Suprapubic skin (tissue), 4 donors: ENCODE measurements at places on chromosomes 3 and 15.

DNA sequence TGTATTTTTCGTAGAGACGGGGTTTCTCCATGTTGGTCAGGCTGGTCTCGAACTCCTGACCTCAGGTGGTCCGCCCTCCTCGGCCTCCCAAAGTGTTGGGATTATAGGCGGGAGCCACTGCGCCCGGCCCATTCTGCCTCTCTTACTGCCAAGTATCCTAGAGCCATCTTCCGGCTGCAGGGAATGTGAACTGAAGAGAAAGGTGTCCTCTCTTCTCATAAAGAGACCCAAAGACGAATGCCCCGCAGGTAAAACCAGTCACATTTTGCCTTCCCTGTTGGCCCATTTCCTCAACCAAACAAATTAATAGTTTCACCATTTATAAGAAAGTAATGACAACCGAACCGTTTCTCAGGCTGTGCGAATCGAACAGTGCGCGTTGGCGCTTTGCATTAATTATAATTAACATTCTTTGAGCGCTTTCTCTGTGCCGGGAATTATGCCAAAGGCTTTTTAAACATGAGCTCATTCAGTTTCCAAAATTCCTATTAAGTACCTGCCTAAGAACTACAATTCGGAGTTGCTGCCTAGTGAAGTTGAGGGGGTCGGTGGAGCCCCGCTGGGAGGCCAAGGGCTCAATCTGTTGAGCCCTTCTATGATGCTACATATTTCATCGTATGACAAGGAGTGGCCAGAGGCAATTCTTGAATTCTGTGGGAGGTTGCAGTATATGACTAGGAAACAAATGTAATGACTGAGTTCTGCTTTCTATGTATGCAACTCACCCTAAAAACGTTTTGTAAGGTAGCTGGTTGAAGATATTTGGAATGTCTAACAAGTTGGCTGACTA is 819 bp upstream of the RPL24 start:
- no peak for DNase-seq

- peak; percentile 22 for DNase-seq
Observed at GRCh38 chr15:73866881-73867410, 6.4 kb upstream of the TBC1D21 start.

DNA sequence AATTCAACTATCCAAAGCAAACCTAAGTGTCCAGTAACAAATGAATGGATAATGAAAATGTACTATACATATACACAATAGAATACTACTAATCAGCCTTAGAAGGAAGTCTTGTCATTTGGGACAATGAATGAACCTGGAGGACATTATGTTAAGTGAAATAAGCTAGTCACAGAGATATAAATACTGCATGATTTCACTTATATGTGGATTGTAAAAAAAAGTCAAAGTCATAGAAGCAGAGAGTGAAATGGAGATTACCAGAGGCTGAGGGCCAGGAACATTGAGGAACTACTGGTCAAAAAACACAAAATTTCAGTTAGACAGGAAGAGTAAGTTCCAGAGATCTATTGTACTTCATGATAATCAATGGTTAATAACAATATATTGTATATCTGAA is 33.6 kb downstream of the MYO5A start:
- DNase-seq = no peak

DNA sequence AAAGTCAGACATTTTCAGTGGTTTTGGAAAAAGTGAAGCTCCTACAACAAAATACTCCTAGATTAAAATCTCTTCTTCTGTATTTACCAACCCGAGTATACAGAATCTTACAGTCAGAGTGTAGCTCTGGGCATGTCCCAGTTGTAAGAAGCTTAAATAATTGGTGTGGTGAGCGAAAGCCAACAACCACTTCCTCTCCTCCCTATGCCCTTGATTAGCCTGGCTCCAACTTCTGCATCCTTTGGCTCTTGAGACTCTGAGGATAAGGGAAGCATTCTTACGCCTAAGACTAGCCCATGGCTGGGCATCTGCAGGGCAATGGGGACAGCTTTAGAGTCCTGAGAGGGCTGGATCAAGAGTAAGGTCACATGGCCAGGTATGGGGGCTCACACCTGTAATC is 25.5 kb downstream of the RFT1 start:
- no peak for DNase-seq

DNA sequence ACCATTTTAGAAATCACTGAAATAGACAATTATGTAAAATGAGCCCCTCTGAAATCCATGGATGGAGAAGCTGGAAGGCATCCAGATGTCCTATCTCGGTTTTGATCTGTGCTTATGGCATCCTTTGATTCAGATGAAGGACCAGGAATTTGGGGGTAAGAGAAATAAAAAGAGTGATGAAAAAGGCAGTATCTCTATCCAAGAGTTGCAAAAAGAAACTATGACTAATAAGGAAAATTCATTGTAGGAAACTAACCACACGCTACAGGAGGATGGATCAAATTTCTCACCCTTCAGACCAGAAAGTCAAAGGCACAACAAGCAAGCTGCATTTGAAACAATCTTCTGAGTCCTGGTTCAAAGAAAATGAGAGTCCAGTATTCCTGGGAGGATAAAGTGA is 34.8 kb downstream of the SRGAP3 start:
- DNase-seq = no peak

GRCh38 chr3:106293161-106293560 is 424.3 kb upstream of the CBLB start:
- DNase-seq = no peak

DNA sequence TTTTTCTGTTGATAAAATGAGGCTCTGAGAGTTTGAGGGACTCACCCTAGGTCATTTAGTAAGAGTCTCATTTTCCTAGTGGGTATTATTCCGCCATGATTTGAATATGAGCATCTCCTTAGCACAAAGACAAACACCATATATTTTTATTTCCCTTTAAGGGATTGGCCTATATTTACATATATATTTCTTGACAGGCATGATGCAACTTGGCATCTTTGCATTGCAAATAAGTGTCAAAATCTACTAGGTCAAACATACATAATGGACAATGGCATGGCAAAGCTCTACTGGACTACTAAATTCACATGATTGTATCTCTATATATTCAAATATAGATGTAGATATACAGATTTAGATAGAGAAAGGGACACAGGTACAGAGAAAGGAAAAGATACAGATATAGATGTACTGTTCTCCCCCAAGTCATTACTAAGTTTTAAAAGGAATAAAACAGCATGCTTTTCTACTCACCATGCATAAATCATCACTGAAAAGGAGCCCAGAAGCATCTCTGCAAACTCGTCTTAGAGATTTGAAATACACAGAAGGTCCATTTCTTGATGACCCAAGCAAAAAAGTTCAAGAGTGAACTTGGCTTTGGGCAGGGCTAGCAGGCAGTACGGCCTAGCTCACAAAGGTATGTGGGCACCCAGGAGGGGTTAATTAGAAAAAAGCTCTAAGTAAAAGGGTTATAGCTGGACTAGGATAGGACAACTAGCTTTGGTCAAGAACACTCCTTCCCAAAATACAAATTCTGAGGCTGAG is 495.8 kb downstream of the NTRK3 start:
- no peak for DNase-seq

DNA sequence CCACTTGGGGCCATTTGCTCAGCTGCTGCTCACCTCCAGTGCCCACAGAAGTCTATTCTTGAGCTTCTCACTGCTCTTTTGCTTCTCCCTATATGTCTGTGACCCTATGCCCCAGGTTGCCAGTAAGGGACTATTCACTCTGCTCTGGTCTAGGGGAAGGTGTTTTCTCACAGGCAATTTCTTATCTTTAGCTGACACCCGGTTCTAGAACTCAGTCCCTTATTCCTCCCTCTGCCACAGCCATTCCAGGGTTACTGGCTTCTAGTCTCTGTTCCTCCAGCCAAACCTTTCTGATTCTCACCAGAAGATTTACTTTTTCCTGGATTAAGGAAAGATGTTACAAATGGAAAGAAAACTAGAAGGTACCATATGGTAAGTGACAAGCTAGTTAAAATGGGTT is 574.0 kb downstream of the NTRK3 start:
- DNase-seq = no peak

- DNase-seq = no peak
Observed at GRCh38 chr3:37981348-37981664, 9.3 kb upstream of the VILL start.

GRCh38 chr15:85013785-85014184 is 32.1 kb downstream of the PDE8A start:
- no peak for DNase-seq

GRCh38 chr15:42129364-42129763 is 27.1 kb downstream of the PLA2G4F start:
- no peak for DNase-seq

DNA sequence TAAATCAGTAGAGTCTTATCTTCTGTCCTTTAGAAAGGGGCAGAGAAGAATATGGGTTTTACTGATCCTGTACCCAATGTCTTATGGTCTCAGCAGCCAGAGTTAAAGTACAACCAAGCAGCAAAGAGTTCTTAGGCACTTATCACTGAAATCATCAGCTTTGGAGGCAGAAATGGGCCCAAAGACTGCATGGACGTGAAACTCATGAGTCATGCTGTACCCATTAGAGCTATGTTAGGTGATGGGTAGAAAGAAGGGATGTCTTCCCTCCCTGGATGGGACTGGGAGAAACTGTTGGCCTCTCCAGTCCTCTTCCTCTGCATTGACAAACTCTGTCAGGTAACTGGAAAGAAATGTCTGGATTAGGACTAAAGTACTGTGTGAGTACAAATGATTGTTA is 63.4 kb downstream of the EOMES start:
- DNase-seq = no peak
